Left cardiac atrium (tissue), 4 donors: ENCODE measurements at places on chromosomes 2 and 18.

GRCh38 chr2:157107460-157107859, 150.0 kb upstream of the GALNT5 start:
- no peak for DNase-seq

GRCh38 chr2:222844323-222844722, 16.5 kb upstream of the ACSL3 start:
- no peak for DNase-seq

- no peak for DNase-seq
Observed at GRCh38 chr2:89849731-89850130, 1158.3 kb downstream of the RPIA start.

- no peak for DNase-seq
Observed at GRCh38 chr2:149122516-149122915, 84.0 kb downstream of the LYPD6B start.

GRCh38 chr2:209556354-209556961, 132.6 kb downstream of the MAP2 start:
- no peak for DNase-seq

DNA sequence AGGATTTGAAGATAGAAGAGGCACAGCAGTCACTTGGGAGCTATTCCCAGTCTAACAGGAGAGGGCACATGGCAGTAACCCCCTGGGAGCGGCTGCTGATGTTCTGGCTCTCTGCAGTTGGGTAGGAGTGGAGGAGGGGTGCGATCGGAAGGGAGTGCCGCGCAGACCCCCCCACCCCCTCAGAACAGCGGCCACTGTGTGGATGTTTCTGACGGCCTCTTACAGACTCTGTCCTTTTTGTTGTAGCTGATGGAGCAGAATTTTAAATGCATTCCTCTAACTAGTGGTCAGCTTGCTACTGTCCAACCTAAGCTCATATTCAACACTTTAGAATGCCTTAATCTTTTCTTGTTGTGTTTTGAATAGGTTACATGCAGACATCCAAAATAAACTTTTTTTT, 127.9 kb downstream of the AGAP1 start:
- DNase-seq, result no peak

DNA sequence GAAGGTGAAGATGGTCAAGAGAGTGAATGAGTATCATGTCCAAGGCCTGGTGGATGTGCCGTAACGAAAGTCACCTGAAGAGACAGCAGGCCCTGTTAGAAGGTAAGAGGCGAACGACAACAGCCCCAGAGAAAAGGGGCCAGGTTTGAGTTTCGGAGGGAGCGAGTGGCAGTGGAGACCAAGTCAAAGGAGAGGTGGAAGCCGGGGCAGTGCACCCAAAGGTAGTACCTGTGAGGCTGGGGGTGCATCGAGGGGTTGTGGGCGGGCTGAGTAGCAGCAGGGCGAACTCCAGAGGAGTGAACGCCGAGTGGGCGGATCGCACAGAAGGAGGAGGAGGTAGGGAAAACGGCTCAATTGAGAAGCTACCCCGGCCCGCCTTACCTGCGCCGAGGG, 358 bp downstream of the USP37 start:
- no peak for DNase-seq

DNA sequence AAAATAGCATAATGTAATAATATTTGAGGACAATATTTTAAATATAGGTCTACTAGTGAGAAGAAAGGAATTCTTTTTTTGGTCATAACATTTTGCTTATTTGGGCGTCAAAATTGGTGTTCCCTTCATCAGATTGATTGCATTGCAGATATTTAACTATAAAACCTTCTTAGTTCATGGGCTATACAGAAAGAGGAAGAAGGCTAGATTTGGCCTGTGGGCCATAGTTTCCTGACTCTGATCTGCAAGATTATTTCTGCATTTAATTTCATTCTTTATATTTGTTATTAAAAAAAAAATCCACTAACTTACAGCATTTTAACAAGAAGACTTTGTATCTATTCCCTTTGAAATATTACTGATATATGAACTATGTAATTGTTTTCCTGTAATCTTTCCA, 31.9 kb downstream of the PIKFYVE start:
- no peak for DNase-seq

DNA sequence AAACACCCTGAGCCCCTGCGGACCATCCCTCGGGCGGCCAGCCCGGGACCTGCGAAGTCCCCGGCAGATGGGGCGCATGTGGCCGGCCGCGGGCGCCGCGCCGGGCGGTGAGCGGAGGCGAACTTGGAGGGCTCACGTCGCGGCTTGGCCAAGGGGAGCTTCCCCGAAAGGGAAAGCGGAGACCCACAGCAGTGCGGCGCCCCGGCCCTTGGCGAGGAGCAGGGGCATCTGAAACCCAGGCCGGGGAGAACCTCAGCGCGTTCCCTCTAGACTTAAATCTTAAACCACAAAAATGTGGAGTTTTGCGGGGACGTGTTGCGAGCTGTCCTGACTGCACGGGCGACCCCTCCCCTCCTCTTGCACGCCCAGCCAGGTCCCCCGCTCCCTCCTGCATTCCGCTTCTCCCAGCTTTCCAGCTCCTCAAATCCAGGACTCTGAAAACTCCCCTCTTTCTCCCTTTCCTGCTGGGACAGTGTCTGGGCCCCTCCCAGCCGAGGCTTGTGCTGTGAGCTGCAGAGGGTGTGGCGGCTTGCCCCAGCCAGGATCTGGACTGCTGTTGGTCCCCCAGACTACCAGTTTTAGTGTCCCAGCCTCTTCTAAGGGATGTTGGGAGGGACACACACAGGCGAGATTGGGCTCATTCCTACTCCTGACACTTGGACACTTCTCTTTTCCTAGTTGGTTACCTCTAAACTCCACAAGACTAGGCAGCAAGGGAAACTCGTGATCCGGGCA, 1.3 kb downstream of the FMNL2 start:
- DNase-seq, result peak; percentile 75

DNA sequence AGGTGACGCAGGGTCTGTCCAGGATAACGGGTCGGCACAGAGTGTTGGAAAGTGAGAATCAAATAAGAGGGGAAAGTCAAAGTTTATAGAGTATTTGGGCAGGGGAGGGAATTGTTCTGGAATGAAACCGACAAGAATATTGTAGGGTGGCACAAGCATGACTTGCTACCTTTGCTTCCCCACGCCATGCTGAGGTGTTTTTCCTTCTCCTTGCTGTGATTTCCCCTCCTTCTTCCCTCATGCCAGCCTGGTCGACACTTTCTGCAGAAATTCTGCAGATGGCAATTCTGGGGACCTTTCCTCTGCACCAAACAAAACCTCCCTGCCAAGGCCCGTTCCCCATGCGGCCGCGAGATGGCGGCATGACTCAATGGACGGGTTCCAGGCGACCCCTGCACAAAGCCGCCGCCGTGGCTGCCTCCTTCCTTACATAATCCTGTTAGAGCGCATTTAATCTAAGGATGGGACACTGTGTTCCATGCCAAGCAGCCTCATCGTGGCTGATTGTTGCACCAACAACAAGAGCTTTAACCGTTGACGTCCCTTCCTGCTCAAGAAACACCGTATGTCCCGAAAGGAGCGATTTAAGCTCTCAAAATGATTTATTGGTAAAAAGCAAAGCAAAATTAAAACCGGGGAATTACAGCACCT, at the start of gene MRO:
TSS of gene MRO (minus strand) at position 289 of the 651 bp plus-strand sequence. CDS start 10,616 bp downstream, outside the sequence.
- peak; percentile 88 for DNase-seq

DNA sequence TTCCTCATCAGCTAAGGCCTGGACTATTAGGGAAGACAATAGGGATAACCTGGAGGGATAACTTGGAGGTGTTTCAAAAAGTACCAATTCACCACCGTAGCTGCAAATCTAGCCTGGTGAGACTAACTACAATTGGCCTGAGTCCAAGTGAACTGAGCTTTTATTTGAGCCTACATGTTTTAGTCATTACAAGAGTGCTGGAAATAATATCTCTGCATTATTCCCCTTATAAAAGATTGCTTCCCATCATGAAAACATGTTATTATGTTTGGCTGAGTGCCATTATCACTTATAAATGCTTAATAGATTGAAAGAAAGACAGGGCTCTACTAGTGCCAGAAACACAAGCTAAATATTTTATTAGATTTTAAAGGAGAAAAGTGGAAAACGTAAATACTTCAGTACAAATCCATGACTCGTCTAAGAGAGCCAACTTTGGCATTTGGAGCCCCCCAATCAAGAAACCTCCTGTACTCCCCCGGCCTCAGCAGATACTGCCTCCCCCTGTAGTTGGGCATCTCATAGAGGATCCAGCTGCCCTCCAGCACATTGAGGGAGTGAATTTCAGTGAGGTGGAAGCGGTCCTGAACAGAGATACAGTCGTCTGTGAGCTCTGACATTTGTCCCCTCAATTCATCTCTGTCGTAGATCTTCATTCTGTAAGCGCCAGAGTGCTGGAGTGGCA, 3.6 kb downstream of the CRYGB start:
- DNase-seq, result no peak

- no peak for DNase-seq
Observed at GRCh38 chr2:157428500-157429175, 15.3 kb downstream of the CYTIP start.

- no peak for DNase-seq
Observed at GRCh38 chr2:216493334-216493685, 5.3 kb upstream of the RPL37A start.

- DNase-seq, result no peak
Observed at GRCh38 chr2:20682167-20682920, 15.4 kb downstream of the GDF7 start.

- DNase-seq, result peak; percentile 98
Observed at GRCh38 chr2:219597552-219598307, at the start of gene STK11IP. Gene STK11IP (plus strand): TSS chr2:219597857. CDS start chr2:219598120, 263 bp downstream.

DNA sequence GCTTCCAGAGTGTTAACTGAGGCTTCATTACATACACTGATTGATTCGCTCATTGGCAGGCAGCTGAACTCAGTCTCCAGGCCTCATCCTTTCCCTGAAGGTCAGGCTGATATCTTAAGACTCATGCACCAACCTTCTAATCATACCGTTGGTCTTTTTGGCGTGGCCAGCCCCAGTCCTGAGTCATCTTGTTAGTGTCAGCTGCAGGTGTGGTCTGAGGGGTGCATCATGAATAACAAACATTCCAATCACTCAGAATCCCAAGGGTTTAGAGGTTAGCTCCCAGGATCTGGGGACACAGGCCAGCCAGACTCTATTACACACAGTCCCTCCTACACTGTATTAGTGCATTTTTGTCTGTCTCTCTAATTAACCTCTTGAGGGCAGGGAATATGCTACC, 271.5 kb downstream of the HRH4 start:
- no peak for DNase-seq

DNA sequence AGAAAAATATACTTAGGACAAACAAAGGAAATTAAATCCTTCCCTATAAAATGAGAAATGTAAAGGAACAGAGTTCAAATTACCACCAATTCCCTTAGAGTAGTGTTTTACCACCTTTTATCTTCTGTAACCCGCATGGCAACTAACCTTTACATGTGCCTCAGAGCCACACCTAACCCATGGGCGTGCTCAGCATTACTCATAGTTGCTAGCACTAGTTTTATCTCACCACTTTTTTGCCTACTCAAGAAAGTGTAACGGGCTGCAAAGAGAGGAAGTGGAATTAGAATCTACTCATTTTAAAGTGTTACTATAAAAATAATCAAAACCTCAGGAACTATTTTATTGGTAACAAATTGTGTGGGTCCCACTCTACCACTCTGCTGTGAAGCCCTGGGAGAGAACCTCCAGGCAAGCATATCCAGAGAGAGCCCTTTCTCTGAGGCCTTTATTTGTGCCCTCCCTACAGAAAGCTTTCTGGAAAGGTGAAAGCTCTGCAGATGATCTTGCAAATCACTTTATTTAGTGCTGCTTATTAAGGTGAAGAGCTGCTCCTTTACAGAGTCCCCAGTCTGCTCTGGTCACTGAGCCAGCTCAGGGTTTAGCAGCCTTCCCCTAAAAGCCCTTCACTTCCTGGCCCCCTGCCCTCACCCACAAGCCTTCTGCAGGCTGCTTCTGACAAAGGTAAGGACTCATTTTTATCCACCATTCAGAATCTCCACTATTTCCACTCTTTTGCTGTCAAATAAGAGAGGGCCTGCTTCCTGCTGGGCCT, 98.8 kb downstream of the TRABD2A start:
- no peak for DNase-seq

GRCh38 chr2:17719562-17720371, 33.8 kb downstream of the SMC6 start:
- DNase-seq, result no peak

DNA sequence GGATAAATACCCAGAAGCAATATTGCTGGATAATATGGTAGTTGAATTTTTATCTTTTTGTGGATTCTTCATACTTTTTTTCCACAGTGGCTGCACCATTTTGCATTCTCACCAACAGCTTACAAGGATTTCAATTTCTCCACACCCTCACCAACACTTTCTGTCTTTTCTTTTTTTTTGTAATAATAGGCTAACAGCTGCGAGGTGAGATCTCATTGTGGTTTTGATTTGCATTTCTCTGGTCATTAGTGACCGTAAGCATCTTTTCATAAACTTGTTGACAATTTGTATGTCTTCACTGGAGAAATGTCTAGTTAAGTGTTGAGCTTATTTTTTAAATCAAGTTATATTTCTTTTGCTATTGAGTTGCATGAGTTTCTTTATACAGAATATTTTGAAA, 17.6 kb upstream of the SLC9A2 start:
- DNase-seq, result no peak

GRCh38 chr18:77567205-77567604, 317.6 kb downstream of the GALR1 start:
- DNase-seq, result no peak

GRCh38 chr2:188604579-188604978, 312.9 kb downstream of the GULP1 start:
- no peak for DNase-seq

- no peak for DNase-seq
Observed at GRCh38 chr2:47088371-47089082, 66.6 kb downstream of the STPG4 start.

DNA sequence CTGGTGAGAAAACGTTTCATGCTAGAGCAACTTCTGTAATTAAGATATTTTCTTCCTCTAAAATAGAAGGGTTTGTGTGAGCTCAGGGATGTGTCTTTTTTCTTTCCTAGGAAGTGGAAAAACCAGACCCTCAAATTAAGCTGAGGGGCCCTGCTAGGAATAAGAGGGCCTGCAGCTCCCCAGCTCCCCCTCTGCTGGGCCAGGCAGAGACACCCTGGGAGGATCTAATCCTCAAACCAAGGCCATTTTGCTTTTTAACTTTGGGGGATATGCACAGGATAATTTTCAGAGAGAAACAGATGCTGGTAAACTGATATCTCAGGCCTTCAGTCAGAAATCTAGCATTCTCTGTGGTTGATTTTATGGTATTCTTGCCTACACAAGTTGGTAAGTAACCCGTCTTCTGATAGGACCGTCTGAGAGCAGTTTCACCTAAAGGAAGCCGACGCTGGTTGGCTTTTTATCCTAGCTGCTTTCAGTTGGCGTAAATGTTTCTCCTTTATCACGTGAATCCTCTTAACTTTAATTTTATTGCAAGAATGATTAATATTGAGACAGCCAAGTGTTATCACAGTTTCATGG, 34.8 kb downstream of the SNTG2 start:
- DNase-seq, result no peak

GRCh38 chr18:50396005-50396660, 21.3 kb downstream of the SKA1 start:
- DNase-seq, result no peak

DNA sequence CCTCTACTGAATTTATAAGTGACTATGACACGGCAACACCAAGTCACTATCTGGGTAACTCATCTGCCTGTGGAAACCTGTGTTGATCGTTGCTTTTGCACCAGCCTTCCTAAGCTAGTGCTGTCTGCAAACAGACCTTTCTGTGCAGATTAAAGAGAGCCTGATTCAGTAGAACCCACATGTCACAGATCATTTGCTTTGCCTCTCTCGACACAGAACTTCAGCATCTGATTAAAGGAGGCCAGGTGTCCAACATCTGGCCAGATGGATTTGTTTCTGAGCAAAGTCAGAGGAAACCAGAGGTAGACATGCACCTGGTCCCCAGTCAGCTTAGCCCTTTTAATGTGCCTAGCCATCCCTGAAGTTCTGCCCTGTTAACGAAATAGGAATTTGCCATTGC, 15.0 kb upstream of the TTR start:
- DNase-seq, result no peak
